ENCODE measurements at places on chromosomes 5 and 9.
A peak's percentile ranks its signal among the peaks of the same experiment; 100 is the strongest.

DNA sequence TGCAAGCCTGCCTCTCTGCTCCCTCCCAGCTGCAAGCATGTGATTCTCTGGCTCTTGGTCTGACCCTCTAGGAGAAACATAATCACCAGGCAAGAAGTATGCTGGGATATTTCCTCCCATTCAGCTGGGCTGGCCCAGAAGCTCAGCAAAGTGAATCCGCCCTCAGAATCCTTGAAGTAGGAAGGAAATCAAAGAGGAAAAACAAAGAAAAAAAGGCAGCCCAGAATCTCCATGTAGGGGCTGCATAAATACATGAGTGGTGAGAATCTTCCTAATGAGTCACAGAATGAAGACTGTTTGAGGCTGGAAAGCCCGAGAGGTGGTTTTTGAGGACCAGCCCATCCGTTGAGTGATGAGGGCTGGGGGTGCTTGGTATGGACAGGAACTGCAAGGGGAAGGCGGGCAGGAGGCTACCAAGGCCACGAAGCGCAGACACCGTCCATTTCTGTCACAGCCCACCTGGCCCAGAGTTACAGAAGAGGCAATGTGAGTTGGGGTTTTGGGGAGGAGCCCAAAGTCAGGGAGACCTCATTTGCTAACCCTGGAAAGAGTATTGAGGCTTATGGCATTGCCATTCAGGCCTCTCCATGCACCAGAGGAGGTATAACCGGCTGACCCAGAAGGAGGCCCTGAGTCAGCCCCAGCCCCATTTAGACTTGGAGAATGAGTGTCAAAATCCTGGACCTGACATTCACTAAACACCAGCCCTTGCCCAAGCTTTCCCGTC, 33.4 kb upstream of the TGFBR1 start:
- DNase-seq: no peak

GRCh38 chr9:71795097-71795813, 26.9 kb upstream of the CEMIP2 start:
- no peak for DNase-seq

- DNase-seq: no peak
Measured at GRCh38 chr9:27524236-27524635, at the start of gene IFNK. IFNK (plus strand) TSS chr9:27524290; CDS start chr9:27524337, 47 bp downstream.

DNA sequence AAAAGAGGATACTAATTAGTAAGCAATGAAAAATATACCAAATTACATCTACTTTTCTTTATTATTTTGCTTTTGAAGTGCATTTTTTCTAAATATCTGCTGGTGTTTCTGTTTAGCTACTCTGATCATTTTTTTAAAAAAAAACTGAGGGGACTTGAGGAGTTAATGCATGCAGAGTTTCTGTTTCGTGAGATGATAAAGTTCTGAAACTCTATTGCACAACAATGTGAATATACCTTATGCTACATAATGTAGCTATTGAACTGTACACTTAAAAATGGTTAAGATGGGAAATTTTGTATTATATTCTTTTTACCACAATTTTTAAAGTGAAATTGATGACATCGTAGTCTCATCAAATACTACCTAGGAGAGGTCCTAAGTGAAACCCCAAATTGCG, 288.3 kb upstream of the NR4A3 start:
- DNase-seq: no peak

- no peak for DNase-seq
Measured at GRCh38 chr5:123178683-123179082, 89.6 kb downstream of the PRDM6 start.

DNA sequence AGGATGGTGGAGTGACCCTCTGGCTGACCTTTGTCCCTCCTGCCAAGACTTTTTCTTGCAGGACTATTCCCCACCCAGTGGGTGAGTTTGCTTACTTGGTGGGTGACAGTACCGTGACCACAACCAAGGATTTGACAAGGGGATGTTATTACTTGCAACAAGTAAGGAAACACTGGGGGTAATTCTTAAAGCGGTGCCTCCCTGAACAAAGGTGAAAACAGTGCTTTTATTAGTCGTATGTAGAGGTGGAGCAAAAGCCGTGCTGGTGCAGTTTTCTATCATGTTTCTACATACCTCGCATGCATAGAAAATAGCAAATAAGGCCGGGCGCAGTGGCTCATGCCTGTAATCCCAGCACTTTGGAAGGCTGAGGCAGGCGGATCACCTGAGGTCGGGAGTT, 41.0 kb upstream of the KDM4C start:
- no peak for DNase-seq

DNA sequence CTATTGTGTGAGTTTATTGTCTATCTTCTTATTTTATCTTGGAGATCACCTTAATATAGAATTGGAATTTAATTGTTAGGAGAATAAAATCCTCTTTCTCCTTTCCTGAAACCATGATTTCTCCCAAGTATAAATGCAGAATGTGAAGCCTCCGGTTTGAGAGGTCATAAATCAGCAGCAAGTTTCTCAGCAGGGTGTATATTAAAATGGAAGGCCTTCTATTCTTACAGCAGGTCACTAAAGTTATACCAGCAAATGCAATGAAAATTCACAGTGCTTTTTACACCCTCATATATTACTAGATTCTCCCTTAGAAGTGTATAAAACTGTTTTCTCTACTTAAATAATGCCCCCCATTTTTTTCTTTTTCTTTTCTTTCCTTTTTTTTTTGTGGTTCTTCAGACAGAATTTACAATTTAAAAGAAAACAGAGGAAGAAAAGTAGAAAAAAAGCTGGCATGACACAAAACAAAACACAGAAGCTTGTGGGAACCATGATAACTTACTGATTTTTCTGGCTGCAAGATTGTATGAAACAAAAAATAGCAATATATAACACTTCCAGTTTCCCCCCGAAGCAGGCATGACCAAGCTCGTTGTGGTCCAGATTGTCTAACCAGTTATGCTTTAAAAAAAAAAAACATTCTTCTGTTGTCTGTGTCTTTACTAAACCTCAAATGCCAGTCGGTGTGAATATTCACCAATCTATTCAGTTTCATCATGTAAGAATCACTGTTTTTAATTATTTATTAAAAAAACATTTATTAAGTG, 211.2 kb downstream of the RAB3C start:
- no peak for DNase-seq

- DNase-seq: no peak
Measured at GRCh38 chr5:179167871-179168451, 107.8 kb downstream of the ZNF354C start.

DNA sequence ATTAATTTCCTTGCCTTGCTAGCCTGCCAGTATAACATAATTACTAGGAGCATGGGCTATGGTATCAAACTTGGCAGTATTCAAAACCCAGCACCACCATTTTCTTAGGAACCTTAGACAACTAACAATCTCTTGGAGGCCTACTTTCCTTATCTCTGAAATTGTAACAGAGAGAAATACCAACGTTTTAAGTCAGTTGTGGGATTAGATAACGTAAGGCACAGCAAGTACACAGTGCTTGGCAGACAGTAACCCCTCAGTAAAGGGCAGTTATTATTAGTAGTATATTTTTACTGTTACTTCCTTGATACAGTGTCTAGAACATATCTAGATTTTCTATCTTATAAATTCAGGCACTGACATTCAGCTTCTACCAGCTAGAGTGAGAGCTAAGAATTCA, 309.6 kb downstream of the ACTL7B start:
- no peak for DNase-seq

DNA sequence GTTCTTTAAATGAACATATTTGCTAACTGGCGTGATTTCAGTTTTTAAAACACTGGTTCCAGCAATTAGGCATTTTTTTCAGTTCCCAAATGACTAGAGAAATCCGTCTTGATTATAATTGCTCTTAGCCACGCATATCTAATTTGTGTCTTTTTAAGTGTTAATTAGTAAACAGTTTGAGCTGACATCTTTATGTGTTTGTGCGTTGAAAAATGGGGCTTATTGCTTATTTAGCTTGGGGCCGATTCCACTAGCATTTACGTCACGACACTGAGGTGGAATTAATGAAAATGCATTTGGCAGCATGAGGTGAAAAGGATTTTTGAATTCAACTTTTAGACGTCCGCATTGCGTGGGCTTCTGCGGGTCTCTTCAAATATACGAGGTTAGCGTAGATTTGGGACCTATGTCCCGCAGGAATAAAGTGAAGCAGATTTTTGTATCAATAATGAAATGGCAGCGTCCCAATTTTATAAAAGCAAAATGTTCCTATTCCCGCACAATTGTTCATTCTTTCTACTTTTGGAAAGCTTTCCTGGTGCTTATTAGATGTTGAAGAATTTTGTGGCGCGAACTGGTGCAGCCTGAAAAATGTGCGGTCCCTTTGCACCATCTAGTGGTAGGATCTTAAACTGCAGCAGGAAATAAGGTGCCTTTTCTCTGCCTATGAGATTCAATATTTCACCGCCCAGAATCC, 122.7 kb upstream of the LMX1B start:
- DNase-seq: peak; percentile 29

Measured in stimulated activated CD4-positive, alpha-beta T cell treated with anti-CD3 and anti-CD28 coated beads, Interleukin-1b, Interleukin-23, amount 100 ng/mL, for 1 hour (primary cell).